Fibroblast of the conjunctiva (primary cell): ENCODE measurements at places on chromosomes 5 and 9.

GRCh38 chr5:75510836-75511434 lies 494 bp downstream of the CERT1 start:
- no peak for DNase-seq

DNA sequence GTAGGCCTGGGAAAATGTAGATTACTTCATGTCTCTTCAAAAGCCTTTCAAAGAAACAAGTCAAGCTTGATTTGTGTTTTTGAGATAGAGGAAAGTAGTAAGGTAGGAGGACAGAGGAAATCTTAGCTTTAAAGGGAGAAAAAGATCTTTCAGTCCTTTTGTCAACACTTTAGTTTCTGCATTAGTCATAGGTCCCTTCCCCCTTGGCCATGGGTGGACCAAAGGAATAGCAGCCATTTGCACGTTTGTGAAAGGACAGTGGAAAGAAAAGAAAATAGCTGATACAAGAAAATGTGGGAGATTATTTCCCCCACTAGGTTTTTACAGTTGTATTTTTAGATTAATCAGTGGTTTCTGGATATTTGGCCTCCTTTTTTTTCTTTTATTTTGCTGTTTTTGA lies 121.9 kb upstream of the GRHPR start:
- DNase-seq, result no peak

GRCh38 chr9:117044241-117044640 lies 357.1 kb downstream of the TRIM32 start:
- no peak for DNase-seq

GRCh38 chr9:123267481-123268198 lies 746 bp downstream of the STRBP start:
- DNase-seq, result no peak

GRCh38 chr5:132267166-132267739 lies 9.8 kb downstream of the PDLIM4 start:
- no peak for DNase-seq

GRCh38 chr9:133403766-133404453 lies 13.9 kb downstream of the REXO4 start:
- DNase-seq, result no peak

DNA sequence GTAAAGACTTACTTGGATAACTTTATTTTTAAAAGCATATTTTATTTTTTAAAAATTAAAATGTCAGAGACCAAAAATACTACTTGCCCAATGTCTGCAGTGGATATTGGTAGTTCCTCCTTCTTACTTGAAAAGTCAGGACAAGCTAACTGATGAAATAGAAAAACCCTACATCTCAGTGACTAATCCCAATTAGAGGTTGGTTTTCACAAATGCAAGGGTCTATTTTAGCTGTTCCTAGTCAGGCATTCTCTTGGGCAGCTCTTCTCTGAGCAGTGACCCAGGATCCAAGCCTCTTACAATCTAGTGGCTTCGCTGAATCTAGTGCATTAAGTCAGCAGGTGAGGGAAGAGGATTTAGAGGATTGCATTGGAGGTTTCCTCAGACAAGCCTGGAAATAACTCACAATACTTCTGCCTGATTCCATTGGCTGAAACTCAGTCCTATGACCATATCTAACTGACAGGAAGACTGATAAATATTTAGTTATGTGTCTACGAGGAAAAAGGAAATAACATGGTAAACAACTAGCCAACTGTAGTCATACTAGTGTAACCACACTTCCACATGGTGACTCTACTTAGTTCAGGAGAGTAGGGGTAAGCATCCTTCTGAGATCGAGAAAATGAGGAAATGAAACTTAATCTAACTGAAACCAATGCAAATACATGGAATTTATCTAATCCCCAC lies 34.2 kb upstream of the MIER3 start:
- DNase-seq, result no peak

GRCh38 chr5:90475436-90475980 lies 844 bp downstream of the POLR3G start:
- no peak for DNase-seq

GRCh38 chr9:131264231-131264630 lies 12.1 kb downstream of the FAM78A start:
- no peak for DNase-seq

- DNase-seq, result no peak
Observed at GRCh38 chr9:338602-339001, 123.9 kb downstream of the DOCK8 start.

DNA sequence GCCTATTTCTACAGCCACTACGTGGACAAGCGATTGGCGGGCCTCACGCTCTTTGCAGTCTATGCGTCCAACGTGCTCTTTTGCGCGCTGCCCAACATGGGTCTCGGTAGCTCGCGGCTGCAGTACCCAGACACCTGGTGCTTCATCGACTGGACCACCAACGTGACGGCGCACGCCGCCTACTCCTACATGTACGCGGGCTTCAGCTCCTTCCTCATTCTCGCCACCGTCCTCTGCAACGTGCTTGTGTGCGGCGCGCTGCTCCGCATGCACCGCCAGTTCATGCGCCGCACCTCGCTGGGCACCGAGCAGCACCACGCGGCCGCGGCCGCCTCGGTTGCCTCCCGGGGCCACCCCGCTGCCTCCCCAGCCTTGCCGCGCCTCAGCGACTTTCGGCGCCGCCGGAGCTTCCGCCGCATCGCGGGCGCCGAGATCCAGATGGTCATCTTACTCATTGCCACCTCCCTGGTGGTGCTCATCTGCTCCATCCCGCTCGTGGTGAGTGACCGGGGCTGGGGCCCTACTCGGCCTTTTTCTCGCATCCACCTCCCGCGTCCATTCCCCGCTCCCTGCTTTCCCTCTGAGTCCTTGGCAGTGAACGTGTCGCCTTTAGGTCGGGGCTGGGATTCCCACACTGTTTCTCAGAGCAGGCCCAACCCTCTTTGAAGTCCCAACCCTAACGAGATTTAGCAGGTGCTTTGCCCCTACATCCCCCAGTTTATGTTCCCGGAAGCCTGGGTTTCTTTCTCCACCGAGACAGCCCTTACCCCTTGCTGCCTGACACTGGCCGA lies 1.8 kb downstream of the PTGER4 start:
- DNase-seq, result no peak

GRCh38 chr5:76960004-76960625 lies 7.3 kb downstream of the CRHBP start:
- DNase-seq, result no peak

GRCh38 chr5:11289208-11289607 lies 528.2 kb upstream of the DAP start:
- DNase-seq, result no peak

DNA sequence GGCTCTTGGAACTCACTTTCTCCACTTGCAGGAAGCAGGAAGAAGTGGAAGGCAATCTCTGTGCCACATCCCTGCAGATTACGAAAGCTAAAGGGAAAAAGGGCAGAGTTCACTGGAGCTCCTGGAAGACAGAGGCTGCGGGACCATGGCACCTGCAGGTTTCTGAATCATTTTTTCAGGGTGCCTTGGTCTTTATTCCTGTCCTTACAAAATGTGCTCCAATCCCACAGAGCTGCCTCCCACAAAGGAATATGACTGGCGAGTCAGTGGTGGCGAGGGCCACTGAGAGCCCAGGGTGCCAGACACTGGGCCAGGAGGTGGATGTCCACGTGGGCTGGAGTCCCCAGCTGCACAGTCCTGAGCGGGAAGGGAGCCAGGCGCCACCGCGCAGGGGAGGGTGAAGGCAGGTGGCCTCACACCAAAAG lies 183.0 kb downstream of the FANCC start:
- no peak for DNase-seq
